ENCODE measurements at places on chromosomes 7 and 10. TPM values are rescaled to one million over a fixed set of nuclear protein-coding genes. Genes with fewer than 3 reads are reported as not detected.

ASB10 gene
- polyA plus RNA-seq = 2.3 TPM

SEMA3C gene
- 158 TPM for polyA plus RNA-seq

XPNPEP1 gene
- polyA plus RNA-seq = 54.7 TPM

DDC gene
- not detected for polyA plus RNA-seq

CTNNA3 gene
- polyA plus RNA-seq = 15.8 TPM

SPDYE16 gene
- 1.4 TPM for polyA plus RNA-seq

ITGB8 gene
- polyA plus RNA-seq = 5.9 TPM

CC2D2B gene
- 0.87 TPM for polyA plus RNA-seq

CPVL gene
- polyA plus RNA-seq = 25.8 TPM

SFRP5 gene
- polyA plus RNA-seq = 2.2 TPM

GDF2 gene
- polyA plus RNA-seq = not detected

FAM131B gene
- 2.2 TPM for polyA plus RNA-seq

METTL27 gene
- 1.7 TPM for polyA plus RNA-seq

BAMBI gene
- polyA plus RNA-seq = 4.0 TPM

CTAGE4 gene
- polyA plus RNA-seq = not detected

GLI3 gene
- polyA plus RNA-seq = 31.8 TPM

AGR3 gene
- not detected for polyA plus RNA-seq

PSTK gene
- 4.7 TPM for polyA plus RNA-seq

ZNF804B gene
- polyA plus RNA-seq = 0.08 TPM

Measured in muscle of back (tissue), 13 donors.